Kasumi-1 (cell line): ENCODE measurements at places on chromosomes 3 and 15.

DNA sequence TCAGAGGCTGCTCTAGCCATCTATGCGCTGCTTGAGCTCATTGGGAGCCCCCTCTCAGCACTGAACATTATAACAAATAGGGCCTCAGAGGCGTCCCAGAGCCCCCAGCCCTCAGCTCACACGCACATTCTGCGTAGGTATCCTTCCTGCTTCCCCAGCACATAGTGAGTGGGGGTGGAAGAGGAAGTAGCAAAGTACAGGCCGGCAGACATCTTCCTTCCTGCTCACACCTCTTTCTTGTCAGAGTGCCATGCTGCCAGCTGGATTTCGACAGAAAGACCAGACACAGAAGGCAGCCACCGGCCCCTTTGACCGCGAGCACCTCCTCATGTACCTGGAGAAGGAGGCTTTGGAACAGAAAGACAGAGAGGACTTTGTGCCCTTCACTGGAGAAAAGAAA lies 16.6 kb downstream of the TMOD2 start:
- peak; percentile 42 for DNase-seq

DNA sequence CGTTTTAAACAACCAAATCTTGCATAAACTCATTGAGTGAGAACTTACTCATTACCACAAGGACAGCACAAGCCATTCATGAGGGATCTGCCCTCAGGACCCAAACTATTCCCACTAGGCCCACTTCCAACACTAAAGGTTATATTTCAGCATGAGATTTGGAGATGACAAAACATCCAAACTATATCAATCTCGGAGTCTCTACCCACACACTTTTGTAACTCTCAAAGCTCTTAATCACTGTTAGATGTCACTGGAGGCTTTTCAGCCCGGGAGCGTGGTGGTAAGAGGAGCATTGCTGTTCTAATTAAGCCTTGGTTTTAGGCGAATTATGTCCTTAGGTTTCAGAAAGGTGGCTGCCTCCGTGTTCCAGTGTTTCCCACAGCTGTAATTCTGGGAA lies 86.3 kb downstream of the CNTN6 start:
- no peak for DNase-seq

DNA sequence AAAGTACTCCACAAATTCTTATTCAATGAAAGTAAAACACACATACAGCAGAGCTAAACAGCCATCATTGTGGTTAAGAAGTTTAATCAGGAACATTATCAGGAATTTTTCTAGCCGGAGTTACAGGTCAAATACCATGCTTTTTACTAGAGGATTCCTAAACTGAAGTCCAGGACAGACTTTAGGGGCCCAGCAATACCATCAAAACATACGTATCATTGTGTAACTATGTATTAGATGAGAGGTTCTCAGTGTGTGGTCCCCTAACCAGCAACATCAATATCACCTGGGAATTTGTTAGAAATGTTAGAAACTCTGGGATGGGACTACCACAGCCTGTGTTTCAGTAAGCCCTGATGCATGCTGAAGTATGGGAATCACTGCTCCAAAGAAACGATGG lies 404.2 kb upstream of the IL12A start:
- no peak for DNase-seq

DNA sequence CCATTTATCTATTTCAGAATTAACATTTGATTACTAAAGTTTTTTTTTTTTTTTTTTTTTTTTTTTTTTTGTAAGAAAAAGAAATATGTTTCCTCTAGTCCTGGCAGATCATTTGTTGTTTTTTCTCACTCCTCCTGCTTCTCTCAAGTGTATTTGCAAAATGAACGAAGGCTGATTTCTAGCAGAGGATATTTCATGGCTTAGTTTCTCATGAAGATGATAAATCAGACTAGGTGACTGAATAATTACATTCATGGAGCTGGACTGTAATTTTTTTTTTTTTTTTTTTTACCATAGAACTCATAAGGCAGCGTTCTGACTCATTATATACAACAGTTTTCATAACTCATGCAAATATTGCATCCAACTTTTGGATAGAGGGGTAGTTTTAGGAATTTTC lies 332.5 kb upstream of the SEMA6D start:
- DNase-seq: no peak

DNA sequence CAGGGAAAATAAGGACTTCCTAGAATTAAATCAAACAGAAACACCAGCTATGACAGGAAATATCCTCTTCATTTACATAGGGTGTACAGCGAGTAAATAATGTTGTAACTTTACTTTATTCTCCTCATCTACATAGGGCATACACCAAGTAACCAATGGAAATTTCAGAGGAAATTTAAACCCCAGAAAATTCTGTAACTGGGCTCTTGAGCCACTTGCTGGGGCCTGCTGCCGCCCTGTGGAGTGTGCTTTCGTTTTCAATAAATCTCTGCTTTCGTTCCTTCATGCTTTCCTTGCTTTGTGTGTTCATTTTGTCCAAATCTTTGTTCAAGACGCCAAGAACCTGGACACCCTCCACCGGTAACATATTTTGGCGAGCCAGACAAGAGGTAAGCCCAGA lies 990.4 kb upstream of the CADM2 start:
- no peak for DNase-seq

DNA sequence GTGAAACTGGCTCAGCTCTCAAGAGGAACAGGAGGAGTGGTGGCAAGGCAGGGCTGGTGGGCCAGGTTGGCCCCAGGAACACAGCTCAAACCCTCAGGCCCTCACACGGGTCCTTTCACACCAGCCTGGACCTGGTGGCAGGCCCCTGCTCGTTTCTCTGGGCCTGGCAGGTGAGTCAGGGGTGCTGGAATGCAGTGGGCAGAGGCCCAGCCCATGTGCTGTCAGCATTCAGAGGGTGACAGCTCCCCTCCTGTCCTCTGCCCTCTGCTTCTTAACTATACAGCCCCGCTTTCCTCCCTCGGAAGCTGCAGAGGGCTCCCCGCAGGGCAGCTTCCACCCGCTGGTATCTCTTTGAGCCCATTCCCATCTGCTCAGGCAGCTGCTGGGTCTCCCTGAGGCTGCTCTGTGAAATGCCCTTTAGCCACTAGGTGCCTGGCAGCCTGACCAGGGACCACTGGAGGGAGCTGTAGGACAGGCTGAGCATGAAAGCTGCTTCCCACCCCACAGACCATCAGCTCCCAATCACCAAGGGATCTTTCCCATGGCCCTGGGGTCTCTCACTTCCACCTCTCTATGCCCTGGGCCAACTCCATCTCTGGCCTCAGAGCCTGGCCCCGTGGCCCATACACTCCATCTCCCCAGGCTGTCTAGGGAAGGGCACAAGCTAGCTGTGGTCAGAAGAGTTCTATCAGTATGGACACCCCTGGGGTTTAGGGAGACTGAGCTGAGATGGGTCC lies 24.8 kb downstream of the SHF start:
- DNase-seq: peak; percentile 40

DNA sequence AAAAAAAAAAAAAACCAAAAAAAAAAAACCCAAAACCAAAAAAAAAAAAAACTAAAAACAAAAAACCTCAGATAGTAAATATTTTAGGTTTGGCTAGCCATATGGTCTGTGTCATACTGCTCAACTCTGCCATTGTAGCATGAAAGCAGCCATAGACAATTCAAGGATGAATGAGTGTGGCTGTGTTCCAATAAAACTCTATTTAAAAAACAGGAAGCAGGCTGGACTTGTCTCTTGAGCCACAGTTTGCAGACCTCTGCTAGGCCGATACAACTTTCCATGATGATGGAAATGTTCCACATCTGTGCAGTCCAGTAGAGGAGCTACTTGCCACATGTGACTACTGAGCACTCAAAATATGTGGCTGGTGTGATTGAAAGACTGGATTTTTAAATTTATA lies 11.1 kb downstream of the EFCAB12 start:
- no peak for DNase-seq

GRCh38 chr3:51386159-51386851 lies 1.2 kb downstream of the MANF start:
- no peak for DNase-seq

DNA sequence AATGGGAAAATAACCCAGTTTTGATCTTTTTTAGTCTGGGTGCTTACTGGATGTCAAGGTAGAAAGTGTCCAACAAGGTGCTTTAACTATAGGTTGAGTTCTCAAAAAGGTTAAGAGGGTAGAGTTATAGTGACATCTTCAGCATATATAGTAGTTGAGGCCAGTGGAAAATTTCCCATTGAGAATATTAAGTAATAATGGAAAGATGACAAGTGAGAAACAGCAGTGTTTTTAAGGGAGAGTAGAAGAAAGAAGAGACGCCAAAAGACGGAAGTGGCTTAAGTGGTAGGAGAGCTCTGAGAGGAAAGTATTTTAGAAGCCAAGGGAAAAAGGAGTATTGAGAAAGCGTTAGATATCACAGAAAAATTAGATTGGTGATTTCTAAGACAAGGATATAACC lies 10.6 kb downstream of the SPRED1 start:
- no peak for DNase-seq

GRCh38 chr3:72836923-72837322 lies 11.3 kb downstream of the SHQ1 start:
- no peak for DNase-seq

GRCh38 chr3:177467247-177467985 lies 270.1 kb upstream of the TBL1XR1 start:
- DNase-seq: no peak

DNA sequence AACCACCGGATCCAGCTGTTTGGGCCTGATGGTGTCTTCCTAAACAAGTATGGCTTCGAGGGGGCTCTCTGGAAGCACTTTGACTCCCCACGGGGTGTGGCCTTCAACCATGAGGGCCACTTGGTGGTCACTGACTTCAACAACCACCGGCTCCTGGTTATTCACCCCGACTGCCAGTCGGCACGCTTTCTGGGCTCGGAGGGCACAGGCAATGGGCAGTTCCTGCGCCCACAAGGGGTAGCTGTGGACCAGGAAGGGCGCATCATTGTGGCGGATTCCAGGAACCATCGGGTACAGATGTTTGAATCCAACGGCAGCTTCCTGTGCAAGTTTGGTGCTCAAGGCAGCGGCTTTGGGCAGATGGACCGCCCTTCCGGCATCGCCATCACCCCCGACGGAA lies 60.1 kb upstream of the CCR4 start:
- DNase-seq: no peak

DNA sequence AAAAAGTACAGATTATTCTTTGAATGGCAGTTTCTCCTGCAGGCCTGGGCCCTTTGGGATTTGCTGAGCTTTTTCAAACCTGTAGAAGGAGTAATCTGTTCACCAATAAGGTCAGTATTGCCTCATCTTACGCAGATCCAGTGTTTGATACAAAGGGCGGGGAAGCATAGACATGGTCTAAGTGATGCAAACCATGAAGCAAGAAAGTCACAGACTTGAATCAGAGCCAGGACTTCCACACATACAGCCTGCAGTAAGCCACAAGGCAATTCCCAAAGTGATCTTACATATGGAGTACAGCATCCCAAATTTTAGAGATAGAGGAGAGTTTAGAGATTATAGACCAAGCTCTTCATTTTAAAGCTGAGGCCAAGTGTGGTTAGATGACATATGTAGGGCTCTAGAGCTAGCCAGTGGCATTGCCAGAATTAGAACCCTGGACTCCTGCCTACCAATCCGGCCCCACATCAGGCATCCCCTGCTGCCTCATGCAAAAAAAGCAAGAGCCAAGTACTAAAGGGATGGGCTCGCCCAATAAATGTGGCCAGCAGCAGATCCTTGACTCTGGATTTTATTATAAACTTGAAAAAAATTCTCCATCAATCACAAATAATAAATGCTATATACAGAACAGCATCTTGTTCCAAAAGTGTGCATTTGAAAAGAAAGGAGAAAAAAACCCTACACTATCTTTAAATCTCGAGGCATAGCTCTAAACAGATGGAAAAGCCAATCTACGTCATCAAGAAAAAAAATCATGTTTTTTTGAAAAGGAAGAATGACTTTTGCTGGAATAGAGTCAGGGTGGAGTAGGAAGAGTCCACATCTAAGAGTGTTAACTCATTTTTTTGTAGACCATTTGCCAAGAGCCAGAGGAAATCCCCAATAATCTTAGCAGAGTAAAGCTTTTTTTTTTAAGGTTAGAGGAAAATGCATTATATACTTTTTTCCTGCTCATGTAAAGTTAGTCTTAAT lies 24.0 kb downstream of the ABI3BP start:
- no peak for DNase-seq

- peak; percentile 54 for DNase-seq
Observed at GRCh38 chr3:52277071-52277964, 1.1 kb downstream of the WDR82 start.

DNA sequence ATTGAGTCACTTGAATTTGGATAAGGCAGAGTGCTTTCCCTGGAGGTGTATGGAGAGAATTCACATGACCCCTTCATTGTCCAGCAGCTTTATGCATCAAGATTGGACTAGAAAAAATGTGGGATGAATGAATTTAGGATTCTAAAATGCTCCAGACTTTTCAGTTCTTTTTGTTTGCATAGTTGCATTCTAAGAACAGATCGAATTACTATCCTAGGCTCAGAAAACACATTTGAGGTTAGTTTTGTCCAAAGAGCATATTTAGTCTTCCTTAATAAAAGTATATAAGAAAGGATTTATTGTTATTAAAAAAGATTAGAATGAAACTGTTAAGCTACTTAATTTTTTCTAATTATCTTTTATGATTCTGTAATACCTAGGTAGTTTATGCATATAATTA lies 127.4 kb downstream of the UBE2E2 start:
- DNase-seq: no peak

DNA sequence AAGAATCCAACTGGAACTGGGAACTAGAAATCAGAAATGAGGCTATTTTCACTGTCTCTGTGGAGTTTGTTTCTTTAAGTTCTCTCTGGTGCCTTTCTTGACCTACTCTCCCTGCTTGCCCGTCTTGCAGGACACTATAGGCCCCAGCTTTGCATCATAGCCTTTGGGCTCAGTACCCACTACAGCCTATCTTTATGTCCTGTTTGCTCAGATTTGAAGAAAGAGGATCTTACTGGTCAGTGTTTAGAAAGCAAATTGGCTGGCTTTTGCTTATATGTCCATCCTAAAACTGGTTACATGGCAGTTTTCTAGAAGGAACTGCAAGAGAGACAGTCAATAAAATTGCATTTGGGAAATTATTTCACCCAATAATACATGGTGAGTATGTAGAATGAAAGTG lies 231.8 kb upstream of the TBL1XR1 start:
- DNase-seq: no peak

GRCh38 chr3:161977063-161977462 lies 480.5 kb downstream of the OTOL1 start:
- no peak for DNase-seq

DNA sequence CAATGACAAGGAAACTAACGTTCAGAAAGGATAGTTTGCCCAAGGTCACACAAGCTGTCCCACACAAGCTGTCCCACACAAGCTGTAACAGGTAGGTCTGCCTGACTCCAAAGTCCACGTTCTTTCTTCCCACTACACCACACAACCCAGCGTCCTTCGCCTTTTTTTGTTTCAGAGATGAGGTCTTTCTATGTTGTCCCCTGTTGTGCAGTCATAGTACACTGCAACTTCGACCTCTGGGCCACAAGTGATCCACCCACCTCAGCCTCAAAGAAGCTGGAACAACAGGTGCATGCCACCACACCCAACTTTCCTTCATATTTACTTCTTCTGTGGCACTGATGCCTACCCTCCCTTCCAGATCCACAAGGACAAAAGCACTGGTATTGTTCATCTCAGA lies 21.4 kb downstream of the MB21D2 start:
- DNase-seq: no peak

- peak; percentile 78 for DNase-seq
Observed at GRCh38 chr3:120033596-120033995, 60.7 kb downstream of the GSK3B start.
